ENCODE measurements at places on chromosomes 1 and 21. TPM values are rescaled to one million over a fixed set of nuclear protein-coding genes. Genes with fewer than 3 reads are reported as not detected.

ADCY10 gene
- total RNA-seq = 0.07 TPM

SLAMF6 gene
- not detected for total RNA-seq

COL8A2 gene
- 17.4 TPM for total RNA-seq

TFF1 gene
- total RNA-seq = not detected

DNA sequence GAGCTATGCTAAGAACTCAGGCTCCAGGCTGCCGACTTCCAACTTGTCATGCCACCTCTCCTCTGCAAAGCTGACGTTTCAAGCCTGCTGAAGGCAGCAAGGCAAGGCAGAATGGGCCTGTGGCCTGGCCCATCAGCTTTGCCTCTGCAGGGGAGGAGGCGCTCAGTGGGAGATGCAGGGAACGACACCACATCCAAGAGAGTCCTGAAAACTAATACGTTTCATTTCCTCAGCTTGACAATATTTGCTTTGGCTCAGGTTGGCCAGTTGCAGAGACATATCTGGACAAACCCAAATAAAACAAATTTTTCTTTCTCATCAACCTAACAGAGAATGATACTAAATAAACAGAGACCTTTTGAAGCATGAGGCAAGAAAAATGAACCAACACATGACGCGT is 35.3 kb downstream of the BEND5 start:
- no peak overlapping the region for H3K27ac ChIP-seq
- no peaks in the 10 kb centered on the region for H3K36me3 ChIP-seq
- no peak for DNase-seq

GRCh38 chr1:175218786-175219434 is 26.3 kb upstream of the KIAA0040 start:
- H3K4me1 ChIP-seq = peaks cover 3% of the 10 kb centered on the region
- peaks cover 6% of the 10 kb centered on the region for H3K27me3 ChIP-seq
- no peak for DNase-seq
- H3K36me3 ChIP-seq = no peaks in the 10 kb centered on the region
- no peak overlapping the region for H3K27ac ChIP-seq

GRCh38 chr1:107291987-107292386 is 151.1 kb downstream of the NTNG1 start:
- H3K4me3 ChIP-seq = no peak overlapping the region
- H3K27ac ChIP-seq = no peak overlapping the region
- H3K36me3 ChIP-seq = no peaks in the 10 kb centered on the region
- no peaks in the 10 kb centered on the region for H3K4me1 ChIP-seq

DNA sequence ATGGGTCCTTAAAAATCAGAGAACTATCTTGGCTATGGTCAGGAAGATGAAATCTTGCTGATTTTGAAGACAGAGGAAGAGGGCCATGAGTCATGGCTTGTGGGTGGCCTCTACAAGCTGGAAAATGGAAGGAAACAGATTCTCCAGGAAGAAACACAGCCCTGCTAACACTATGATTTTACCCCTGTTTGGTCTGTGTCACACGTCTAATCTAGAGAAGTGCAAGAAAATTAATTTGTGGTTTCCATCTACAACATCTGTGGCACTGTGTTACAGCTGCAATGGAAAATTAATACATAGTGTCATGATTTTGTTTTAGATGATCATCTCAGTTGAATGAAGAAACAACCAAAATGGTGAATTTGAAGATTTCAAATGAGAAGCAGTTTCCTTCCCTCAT is 288.7 kb upstream of the NRIP1 start:
- no peak for DNase-seq
- H3K4me1 ChIP-seq = no peaks in the 10 kb centered on the region
- no peak overlapping the region for H3K4me3 ChIP-seq
- no peaks in the 10 kb centered on the region for H3K27me3 ChIP-seq
- H3K36me3 ChIP-seq = no peaks in the 10 kb centered on the region
- H3K27ac ChIP-seq = no peak overlapping the region

DNA sequence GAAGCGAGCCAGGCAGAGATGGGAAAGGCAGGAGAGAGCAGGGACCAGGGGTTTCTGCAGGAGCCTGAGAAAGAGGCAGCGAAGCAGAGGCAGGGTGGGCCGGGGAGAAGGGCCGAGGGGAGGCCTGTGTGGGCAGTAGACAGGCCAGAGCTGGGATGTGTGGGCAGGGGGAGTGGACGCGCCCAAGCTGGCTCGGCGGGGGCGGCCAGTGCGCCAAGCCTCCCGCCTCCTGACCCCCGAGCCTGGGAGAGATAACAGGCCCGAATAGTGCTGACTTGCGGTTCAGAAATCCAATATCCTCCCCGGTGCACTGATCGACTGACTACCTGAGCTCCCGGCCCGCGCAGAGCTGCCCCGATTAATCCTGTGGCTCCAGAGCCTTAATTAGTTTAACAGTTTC is 41.9 kb downstream of the AHDC1 start:
- no peaks in the 10 kb centered on the region for H3K36me3 ChIP-seq
- DNase-seq = no peak
- peak overlapping the region; percentile 97 for H3K27ac ChIP-seq
- peaks cover 93% of the 10 kb centered on the region for H3K4me1 ChIP-seq

DNA sequence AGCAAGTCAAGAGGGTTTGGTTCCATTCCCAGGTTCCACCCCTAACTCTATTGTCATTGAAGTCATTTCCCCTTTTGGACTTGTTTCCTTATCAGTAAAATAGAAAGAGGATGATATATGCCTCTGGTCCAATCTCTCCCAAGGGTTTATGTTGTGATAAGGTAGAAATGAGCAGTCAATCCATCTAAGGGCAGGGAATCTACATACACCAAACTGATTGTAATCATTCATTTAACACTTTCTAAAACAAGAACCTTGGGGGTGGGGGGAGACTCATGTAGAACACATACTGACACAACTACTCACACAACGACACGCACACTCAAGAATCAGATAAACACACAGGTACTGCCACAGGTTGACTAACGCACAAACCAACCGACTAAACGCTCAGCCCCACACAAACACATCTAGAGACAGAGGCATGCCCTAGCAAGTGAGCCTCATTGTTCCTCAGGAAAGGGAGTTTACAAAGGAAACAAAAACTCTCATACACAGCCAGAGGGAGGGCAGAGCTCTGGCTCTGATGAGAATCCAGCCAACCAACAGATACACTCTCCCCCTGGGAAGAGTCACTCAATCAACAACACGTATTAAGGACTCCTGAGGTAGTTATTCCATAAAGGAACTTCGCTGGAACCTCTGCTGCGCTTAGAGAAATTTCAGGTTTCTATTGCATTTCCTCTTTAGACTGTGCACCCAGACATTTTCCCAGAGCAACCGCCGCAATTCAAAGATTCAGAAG is 1.0 kb downstream of the F11R start:
- H3K27me3 ChIP-seq = peaks cover 45% of the 10 kb centered on the region
- H3K4me3 ChIP-seq = peak overlapping the region; percentile 83
- H3K36me3 ChIP-seq = no peaks in the 10 kb centered on the region
- H3K27ac ChIP-seq = no peak overlapping the region
- H3K4me1 ChIP-seq = peaks cover 20% of the 10 kb centered on the region

DNA sequence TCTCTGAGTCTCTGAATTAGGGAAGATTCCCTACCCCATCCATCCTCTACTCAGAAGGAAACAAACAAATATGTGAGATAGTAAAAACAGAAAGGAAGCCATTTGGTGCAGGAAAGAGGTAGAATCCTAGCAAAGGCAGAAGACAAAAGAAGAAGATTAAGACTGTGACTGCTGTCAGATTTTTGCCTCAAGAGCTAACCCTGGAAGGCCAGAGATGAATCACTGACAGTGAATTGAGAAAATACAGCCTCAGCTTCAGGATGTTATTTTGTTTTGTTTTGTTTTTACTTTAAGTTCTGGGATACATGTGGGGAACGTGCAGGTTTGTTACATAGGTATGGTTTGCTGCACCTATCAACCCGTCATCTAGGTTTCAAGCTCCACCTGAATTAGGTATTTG is 31.7 kb downstream of the DSTYK start:
- H3K4me1 ChIP-seq = peaks cover 33% of the 10 kb centered on the region
- H3K36me3 ChIP-seq = peaks cover 3% of the 10 kb centered on the region
- no peaks in the 10 kb centered on the region for H3K27me3 ChIP-seq
- H3K4me3 ChIP-seq = no peak overlapping the region

GRCh38 chr1:205422993-205423642 is 1.3 kb upstream of the LEMD1 start:
- peaks cover 48% of the 10 kb centered on the region for H3K27me3 ChIP-seq
- H3K4me3 ChIP-seq = no peak overlapping the region
- peaks cover 8% of the 10 kb centered on the region for H3K4me1 ChIP-seq
- no peaks in the 10 kb centered on the region for H3K36me3 ChIP-seq
- no peak for DNase-seq

DNA sequence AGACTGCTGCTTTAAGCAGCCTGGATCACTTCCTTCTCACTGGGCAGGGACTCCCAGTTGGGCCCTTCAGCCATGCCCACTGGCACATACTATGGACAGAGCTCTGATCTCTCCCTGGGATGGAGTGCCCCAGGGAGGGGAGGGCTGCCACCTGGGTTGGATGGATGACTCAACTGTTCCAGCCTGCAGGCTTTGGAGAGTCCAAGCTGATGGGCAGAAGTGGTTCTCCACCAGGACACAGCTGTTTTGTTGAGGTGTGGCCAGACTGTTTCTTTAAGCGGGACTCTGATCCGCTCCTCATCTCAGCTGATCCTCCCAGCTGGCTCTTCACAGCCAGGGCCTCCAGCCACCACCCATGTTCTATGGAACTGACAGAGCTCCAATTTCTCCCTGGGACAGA is 166.9 kb downstream of the MAGI3 start:
- H3K27me3 ChIP-seq = no peaks in the 10 kb centered on the region
- peaks cover 9% of the 10 kb centered on the region for H3K4me1 ChIP-seq
- peaks cover 19% of the 10 kb centered on the region for H3K36me3 ChIP-seq
- no peak for DNase-seq
- H3K4me3 ChIP-seq = no peak overlapping the region

Measured in chondrocyte (in vitro differentiated cells).